ENCODE measurements at places on chromosomes 1 and 21.

DNA sequence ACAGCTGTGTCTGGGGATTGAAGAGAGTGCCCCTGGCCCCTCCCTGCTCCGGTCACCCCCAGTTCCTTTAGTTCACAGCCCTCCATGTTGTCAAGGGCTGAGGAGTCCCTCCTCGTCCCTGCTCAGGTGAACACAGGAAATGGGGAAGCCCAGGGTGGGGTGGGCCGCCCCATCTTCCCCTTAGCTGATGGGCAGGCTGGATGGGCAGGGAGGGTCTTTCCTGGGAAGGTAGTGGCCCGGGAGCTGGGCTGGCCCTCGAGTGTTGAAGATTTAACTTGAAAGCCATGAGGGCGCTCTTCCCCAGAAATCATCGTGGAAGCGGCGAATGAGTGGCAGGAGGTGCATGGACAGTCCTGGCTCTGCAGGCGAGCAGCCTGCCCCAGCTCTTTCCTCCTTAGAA is 18.3 kb upstream of the NPHP4 start:
- no peak for DNase-seq

- no peak for DNase-seq
Measured at GRCh38 chr1:117612517-117613248, 6.8 kb downstream of the TENT5C start.

GRCh38 chr1:161159087-161159912 is at the start of gene USP21:
USP21 (plus strand) TSS chr1:161159500; CDS start chr1:161160641, 1,141 bp downstream.
- DNase-seq = peak; percentile 84

GRCh38 chr1:35454176-35454575 is 103.0 kb downstream of the KIAA0319L start:
- no peak for DNase-seq

GRCh38 chr1:22736501-22737080 is 26.0 kb downstream of the EPHB2 start:
- DNase-seq = no peak

DNA sequence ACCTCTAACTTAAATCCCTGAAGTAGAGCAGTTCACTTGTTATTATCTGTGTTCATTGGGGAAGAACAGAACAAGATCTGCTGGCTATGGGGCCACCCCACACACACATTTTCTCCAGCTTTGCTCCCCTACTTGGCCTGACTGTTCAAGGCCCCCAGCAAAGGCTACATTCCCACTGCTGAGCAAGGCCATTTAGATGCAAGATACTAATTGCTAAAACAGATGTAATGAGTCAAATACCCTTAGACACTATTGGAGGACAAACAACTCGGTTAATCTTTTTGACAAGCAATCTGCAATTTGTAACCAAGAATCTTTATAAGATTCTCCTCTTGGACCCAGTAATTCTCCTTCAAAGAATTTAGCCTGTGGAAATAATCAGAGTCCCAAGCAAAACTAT is 67.7 kb downstream of the NAV1 start:
- peak; percentile 62 for DNase-seq

- DNase-seq = peak; percentile 79
Measured at GRCh38 chr1:93620172-93620840, 61.3 kb downstream of the BCAR3 start.

DNA sequence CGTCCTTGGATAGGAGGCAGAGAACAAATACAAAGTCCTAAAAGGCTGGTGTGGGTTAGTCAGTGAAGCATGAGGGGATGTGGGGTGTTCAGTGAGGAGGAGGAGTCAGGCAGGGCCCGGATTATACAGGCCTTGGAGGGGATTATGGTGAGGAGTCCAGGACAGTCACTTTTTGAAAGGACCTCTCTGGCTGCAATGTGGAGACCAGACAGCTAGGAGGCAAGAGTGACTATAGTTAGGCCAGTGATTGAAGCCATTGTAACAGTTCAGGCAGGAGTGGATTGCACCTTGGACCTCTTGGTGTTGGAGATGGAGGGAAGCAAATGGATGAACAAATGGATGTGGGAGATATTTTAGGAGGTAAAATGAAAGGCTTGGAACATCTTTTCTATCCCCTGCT is 115.8 kb downstream of the C1orf94 start:
- DNase-seq = no peak

DNA sequence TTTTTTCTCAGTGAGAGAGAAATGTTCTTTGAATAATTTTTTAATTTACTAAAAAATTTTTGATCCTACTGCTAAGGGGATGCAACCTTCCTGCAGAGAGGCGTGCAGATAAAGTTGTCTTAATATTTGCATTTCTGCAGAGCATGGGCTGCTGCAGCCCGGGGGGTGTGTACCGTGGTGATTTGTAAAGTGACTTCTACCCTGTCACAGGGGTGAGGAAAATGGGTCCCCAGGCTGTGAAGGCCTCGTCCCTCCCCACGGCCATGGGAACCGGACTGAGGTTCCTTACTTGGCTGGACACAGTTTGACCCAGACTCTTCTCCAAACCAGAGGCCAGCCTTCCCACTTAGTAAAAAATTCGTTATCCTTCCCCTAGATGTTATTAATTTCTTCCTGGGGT is 9.5 kb upstream of the C1orf174 start:
- DNase-seq = no peak

DNA sequence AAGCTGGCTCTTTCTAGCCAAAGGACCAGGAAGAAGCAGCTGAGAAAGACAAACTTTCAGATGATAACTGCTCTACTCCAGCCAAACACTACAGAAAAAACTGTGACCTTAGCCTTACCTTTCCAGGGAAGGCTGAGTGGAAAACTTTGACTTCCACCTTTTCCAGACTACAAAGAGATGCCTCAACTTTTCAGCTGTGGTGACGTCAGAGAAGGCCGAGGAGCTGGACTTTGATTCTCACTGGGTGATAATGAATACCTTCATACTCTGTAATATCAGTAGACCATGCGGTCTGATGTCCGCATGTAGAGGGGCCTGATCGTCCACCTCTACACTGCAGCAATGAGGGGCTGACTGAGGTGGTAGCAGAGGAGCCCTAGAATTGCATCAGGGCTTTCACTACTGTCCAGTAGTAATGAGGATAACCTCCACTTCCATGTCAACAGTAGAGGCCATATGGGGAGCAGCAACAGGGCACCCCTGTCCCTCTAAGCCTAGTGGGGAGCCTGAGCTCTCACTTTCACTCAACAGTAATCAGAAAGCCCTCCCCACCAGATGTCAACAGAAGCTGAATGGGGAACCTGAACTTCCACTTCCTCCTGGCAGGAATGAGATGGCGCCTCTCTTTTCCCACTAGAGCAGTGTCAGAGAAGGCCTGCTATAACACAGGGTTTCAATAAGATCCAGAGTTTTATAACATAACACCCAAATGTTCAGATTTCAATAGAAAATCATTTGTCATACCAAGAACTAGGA is 28.4 kb upstream of the PADI1 start:
- no peak for DNase-seq

DNA sequence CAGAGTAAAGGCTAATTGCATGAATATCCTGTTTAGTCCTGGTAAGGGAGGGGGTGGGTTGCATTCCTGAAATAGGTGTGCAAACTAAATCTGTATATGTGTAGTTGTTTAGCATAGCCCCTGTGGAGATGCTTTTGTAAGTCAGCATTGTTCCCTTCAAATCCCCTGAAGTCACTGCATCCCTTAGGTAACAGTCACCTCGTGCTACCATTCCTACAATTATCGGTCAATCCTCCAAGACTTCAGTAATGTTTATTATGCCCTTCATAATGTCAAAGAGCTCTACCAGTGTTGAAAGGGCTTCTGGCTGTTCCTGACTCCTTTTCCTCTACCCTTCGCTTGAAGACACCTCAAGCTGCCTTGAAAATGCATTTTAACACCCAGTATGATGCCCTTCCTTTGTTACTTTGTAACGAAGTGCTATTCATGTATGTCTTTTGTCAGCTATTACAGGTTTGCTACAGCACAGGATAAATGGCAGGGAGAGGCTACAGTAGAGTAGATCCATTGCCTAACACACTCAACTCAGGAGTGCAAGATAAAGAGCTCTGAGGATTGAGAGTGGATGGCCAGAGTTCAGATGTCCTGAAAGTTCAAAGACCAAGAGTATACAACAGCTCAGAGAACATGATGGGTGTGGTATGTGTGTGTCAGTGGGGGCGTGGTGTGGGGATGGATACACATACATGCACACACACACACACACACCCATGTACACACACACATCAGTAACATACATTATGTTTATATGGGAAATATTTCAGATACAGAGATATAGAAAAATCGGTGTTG is 27.4 kb upstream of the FOXD3 start:
- no peak for DNase-seq

DNA sequence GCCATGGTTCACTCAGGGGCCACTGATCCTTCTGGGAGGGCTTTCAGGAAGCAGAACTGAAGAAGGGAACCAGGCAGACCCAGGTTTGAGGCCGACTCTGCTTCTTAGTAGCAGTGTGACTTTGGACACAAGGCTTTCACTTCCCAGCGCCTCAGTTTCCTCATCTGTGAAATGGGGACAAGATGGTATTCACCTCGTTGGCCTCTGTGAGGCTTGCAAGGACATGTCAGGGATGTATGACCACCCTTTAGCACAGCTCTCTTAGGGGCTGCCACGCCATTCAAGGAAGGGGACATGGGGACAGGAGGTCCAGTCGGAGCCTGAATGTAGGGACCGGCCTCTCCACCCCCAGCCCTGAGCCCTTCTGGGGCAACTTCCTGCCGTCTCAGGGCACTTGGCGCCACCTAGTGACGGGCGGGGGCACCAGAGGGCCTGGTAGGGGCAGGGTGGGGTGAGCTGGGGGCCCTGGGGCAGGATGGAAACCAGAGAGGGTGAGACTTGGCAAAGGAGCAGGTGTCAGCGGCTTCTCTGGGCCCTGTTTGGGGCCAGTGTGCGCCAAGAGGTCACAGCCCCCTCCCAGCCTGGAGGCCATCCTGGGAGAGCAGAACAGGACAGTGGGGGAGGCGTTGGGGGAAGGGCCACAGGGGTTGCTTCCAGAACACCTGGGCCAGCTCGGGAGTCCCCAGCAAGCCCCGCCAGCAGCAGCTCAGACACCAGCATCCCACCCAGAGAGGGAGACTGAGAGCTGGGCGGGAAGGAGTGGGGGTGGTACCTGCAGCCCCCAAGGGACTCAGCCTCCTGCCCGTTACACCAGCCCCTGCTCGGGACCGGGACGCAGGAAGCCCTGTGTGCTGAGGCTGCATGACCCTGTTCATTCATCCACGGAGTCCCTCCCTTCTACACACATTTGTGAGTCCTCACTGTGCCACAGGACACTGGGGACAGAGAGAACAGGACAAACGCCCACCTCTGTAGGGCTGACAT is 102.5 kb upstream of the TARDBP start:
- DNase-seq = no peak

- no peak for DNase-seq
Measured at GRCh38 chr21:15557925-15558324, 171.9 kb upstream of the USP25 start.
